Mesenteric fat pad (tissue), 1 donor: ENCODE measurements at places on chromosomes 1 and 21. TPM values are rescaled to one million over a fixed set of nuclear protein-coding genes. Genes with fewer than 3 reads are reported as not detected.

PLA2G2C gene
- 0.74 TPM for total RNA-seq

LCE2B gene
- total RNA-seq = not detected

VANGL1 gene
- 12.5 TPM for total RNA-seq

CAMK2N1 gene
- 13.6 TPM for total RNA-seq

RBP7 gene
- 267 TPM for total RNA-seq

DNA sequence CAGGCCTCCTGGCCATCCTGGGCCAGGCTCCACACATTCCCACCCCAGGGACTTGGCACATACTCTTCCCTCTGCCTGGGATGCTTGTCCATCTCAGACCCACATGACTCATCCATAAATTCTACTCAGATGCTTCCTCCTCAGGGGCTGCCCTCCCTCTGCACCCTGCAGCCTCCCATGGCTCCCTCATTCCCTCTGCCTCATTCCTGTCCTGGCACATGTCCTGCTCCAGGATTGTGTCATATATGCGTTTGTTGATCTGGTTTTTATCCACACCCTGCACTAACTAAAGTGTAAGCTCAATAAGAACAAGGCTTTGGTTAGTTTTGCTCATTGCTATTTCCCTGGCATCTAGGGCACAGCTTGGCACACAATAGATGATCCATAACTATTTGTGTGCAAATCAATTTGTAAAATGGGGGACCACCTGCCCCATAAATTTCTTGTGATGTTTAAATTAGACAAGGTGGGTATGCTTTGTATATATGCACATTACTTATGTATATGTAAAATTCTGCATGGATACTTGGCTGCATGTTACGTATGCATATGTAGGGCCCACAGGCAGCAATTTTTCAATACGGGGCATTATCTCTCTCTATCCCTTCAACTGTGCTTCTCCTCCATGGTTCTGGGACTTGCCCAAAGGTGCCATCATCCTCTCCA is 191.4 kb downstream of the PTPRU start:
- DNase-seq = peak; percentile 18

DNA sequence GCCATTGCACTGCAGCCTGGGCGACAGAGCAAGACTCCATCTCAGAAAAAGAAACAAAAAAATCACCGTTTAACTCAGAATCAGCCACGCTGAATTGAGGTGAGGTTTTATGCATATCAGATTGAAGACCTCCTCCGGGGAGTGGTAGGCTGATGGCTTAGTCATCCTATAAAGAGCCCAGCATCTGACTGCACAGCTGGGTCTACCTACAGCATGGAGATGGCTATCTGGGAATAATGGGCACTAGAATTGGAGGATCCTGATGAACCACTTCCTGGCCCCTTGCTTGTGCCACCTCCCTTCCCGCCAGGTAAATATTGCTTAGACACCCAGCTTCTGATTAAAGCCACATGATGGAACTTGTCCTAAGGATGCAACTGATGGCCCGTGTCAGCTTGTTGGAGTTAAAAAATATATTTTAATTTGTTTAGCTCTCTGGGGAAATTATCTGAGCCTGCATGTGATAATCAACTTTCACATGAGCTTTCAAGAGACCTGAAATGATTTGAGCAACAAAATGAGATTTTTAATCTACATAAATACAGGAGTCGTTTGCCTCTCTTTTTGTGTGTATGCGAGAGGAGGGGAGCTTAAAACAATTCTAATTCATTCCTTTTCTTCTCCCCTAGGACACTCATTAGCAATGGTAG is 157.2 kb downstream of the KIF26B start:
- no peak for DNase-seq

GRCh38 chr1:210239349-210240111 is 6.9 kb downstream of the SERTAD4 start:
- no peak for DNase-seq

GRCh38 chr1:54571803-54572541 is 23.9 kb downstream of the ACOT11 start:
- no peak for DNase-seq

GRCh38 chr1:10943991-10944730 is 68.3 kb upstream of the TARDBP start:
- no peak for DNase-seq

DNA sequence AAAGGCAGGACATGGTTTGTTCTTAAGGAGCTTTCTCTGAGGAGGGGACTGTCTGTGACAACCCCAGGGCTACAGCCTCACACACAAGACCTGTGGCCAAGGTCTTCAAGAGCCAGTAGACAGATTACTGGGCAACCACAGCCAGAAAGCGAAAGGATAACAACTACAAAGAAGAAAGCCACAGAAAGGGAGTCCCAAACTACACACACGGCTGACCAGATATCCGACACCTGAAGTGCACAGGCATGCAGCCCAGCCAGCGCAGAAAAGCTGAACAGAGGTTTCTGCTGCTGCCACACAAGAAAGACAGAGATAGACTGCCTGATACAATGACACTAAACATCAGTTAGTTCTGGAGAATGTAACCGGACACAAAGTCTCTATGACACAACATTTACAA is 21.4 kb upstream of the NADK start:
- DNase-seq = no peak

GRCh38 chr1:164769486-164770130 is 210.6 kb downstream of the PBX1 start:
- DNase-seq = no peak
